Activated CD4-positive, alpha-beta memory T cell treated with anti-CD3 and anti-CD28 coated beads for 36 hours (primary cell): ENCODE measurements at places on chromosomes 11 and 22. TPM values are rescaled to one million over a fixed set of nuclear protein-coding genes. Genes with fewer than 3 reads are reported as not detected.

The NLRP6 gene
- total RNA-seq = 1.2 TPM

The HOATZ gene
- not detected for total RNA-seq

The FOSL1 gene
- 17.1 TPM for total RNA-seq

The MYEOV gene
- total RNA-seq = not detected

The MUC2 gene
- total RNA-seq = not detected

The CHST1 gene
- 0.24 TPM for total RNA-seq

The ROBO4 gene
- not detected for total RNA-seq

GRCh38 chr11:69049490-69049867 is 747 bp downstream of the TPCN2 start:
- peak; percentile 46 for DNase-seq

- DNase-seq = no peak
Measured at GRCh38 chr11:11574373-11575287, 47.2 kb downstream of the GALNT18 start.

DNA sequence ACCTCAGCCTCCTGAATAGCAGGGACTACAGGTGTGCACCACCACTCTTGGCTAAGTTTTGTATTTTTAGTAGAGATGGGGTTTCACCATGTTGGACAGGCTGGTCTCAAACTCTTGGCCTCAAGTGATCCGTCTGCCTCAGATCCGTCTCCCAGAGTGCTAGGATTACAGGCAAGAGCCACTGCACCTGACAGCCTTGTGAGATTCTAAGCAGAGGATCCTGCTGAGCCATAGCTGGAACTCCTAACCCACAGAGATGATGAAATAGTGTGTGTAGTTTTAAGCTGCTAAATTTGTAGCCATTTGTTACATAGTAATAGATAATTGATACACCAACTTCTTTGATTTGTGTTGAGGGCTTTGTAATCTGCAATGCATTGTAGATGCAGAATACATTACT is 51.1 kb downstream of the CLMP start:
- no peak for DNase-seq

DNA sequence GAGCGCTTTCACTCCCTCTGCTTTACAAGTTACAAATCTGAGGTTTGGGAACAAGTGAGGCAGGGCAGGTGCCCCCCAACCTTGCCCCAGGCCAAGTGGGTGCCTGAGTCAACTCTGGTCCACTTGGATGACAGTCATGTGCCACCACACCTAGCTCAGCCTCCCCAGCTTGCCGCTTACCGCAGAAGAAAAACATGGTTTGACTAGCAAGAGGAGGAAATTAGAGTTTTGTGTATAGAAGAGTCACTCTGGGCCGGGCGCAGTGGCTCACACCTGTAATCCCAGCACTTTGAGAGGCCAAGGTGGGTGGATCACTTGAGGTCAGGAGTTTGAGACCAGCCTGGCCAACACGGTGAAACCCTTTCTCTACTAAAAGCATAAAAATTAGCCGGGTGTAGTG is 27.7 kb upstream of the CHKA start:
- no peak for DNase-seq

GRCh38 chr11:33160587-33160986 is 693 bp downstream of the CSTF3 start:
- no peak for DNase-seq

GRCh38 chr11:76201672-76202412 is 4.5 kb downstream of the WNT11 start:
- no peak for DNase-seq

GRCh38 chr11:87134524-87135106 is 96.9 kb downstream of the TMEM135 start:
- no peak for DNase-seq

GRCh38 chr11:104820431-104820830 is 77.8 kb downstream of the CASP12 start:
- no peak for DNase-seq

GRCh38 chr11:118427707-118428106 is 8.6 kb upstream of the KMT2A start:
- no peak for DNase-seq

DNA sequence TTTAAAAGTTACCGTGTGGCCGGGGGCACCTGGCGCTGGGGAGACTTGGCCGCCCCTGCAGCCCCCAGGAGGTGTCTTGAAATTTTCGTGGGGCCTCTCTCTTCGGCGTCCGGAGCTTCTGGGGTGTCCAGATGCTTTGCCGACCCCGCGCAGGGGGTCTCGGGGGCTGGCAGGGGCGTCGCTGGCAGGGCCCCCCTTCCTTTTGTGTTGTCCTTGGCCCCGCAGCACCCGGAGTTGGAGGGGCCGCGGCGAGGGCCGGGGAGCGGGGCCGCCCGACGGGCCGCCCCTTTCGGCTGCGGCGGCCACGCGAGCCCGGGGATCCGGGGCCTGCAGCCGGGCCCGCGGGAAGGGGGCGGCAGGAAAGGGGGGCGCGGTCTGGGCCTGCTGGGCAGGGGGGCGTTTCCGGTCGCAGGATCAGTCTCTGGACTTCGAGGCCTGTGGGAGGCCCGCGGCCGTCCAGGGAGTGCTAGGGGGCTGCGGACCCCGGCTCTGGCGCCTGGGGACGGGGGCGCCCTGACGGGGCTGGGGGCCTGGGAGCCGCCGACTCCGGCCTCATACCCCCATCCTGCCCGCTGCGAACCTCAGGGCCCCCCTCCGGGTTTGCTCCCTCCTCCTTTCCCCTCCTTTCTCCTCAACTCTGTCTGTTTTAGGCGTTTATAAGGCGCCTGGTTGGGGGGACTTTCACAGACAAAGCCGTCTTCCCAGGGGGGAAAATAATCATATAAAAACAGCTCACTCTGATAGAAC is 869 bp downstream of the ZC3H7B start:
- peak; percentile 21 for DNase-seq

DNA sequence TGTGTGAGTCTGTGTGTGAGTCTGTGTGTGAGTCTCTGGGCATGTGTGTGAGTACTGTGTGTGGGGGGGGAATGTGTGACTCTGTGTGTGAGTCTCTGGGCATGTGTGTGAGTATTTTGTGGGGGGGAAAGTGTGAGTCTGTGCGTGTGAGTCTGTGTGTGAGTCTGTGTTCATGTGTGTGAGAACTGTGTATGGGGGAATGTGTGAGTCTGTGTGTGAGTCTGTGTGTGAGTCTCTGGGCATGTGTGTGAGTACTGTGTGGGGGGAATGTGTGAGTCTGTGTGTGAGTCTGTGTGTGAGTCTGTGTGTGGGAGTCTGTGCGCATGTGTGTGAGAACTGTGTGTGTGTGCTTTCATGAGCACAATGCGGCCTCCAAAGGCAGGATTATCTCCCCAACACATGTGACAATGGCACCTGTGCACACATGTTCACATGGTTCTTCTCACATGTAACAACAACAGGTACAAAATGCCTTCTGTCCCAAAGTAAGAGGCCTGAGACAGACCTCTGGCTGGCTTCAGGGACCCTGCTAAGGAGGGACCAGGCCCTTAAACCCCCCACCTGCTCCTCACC is 1.6 kb downstream of the CD5 start:
- DNase-seq = peak; percentile 48

DNA sequence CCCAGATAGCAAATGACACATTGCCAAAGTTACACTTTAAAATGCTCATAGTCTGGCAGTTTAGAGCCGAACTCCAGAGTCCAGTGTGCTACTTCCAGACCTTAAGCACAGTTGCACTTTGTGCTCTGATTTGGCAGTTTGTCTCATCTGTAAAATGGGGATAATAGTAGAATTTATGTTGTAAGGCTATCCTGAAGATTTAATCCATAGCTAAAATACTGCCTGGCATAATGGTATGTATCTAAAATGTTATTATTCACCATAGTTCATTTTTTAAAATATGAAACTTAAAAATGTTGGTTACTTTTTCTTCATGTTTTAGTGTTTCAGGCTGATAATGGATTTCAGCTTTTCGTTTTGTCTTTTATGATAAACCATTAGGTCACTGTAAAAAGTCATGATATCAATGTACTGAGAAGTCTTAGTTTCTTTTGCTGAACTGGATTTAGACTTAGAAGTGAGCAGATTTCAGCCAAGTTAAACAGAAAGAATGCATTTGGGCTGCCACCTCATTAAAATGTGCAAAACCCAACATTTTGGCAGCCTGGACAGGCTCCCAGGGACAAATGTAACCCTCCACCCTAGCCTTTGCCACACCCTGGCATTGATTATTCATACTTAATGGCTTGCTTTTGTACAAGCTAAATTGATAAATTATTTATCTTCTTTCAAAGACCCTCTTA is 933 bp downstream of the OLFML1 start:
- DNase-seq = no peak

DNA sequence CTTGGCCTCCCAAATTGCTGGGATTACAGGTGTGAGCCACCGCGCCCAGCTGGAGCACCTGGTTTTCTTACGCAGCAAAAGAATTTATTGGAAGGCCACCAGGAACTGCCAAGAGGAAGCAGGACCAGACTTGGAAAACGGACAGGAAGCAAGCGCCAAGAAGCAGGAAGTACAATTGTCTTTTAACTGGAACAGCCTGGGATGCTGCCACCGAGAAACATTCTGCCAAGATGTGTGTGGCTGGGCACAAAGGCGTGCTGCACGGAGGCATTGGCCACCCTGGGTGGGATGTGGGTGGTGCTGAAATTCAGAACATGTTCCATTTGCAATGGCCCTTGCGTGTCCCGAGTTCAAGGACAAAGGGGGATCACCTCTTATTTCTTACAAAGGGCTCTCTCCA is 15.4 kb downstream of the SLC3A2 start:
- no peak for DNase-seq

- DNase-seq = no peak
Measured at GRCh38 chr11:88535916-88536547, 198.5 kb upstream of the CTSC start.

DNA sequence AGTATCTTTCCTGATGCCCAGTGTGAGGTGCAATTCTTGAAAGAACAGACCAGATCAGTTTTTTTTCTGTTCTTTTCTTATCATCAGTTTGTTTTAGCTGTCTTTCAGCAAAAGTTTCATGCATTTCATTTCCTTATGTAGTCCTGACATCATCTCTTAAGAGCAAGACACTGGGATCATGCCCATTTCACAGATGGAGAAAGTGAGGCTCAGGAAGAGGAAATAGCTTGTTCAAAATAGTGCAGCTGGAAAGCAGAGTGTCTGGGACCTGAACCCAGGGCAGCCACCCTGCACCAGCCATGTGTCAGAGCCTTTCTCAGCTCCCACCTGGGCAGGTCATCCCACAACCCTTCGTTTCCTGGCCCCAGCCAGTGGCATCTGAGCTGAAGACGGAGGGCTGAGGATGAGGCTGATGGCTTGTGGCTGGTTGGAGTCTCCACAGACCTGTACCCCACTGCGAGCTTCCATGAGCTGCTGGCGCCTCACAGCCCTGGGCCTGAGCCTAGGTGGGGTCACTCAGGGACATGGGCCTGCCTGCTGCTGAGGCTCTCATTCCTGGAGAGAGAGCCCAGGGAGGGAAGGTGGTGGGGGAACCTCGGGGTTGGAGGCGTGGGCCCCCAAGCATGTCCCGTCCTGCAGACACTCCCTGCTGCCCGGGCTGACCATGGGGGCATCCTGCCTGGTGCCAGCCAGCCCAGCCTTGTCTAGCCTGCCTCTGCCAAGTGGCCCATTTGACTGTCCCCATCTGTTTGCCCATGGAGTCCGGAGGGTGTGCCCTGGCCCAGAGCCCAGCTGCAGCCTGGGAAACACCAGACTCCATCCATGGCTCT is 61.8 kb downstream of the SMIM38 start:
- no peak for DNase-seq

DNA sequence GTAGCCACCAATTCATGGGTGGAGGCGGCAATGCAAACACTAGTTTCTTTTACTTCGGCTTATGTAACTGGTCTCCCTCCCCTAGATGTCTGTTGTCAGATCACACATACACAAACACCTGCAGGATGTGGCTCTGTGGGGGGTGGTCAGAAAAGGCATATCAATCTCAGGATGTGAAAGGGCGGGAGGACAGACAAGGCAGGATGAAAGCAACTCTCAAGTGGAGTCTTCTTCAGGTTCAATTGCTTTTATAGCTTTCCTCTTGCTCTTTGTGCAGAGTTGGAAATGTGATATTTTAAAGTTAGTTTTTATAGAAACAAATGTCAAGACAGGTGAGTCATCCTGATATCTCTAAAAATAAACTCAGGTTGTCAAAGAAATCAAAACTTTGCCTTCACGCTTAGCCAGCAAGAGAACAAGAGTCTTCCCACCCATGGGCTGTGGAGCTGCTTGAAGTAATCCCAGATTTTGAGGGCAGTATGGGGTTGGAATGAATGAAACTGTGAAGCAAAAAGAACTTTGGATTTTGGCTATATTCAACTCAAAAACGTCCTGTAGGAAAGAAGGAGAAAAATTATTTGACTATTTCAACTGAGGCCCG is 423.4 kb downstream of the GUCY1A2 start:
- no peak for DNase-seq

GRCh38 chr22:23193196-23193827 is 13.0 kb downstream of the BCR start:
- DNase-seq = no peak

DNA sequence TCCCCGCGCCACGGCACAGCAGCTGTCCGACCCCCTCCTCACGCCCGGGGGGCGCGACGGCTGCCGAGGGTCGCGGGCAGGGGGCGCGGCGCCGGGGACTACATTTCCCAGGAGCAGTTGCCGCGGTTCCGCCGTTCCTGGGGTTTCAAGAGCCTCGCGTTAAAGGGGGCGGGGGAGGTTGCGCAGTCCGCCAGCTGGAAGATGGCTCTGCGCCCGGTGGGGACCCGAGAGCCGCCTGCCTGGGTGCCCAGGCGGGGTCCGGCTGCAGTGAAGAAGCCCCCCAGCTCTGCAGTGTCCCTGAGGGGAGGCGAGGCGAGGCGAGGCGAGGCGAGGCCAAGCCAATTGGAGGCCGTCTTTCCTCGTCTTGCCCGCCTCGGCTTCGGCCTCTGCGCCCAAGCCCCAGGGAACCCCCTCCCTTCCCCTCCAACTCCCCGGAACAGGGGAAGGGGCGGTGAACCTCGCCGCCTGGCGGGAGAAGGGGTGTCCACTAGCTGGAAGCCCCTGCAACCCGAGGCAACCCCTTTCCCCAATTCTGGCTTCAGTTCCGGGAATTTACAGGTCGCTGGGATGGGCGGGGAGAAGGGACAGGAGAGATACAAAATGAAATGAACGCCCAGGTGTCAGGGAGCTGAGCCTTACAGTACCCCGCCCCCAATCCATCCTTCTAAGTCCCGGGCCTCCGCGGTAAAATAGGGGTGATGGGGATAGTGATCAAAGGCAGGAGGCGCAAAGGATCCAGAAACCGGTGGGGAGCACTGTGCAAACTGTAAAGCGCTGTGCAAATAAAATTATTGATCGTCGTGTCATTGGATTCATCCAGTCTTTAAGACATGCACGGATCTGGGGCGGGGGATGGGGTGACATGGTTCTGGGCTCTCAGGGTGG is 5.2 kb upstream of the GCAT start:
- DNase-seq = peak; percentile 43
